Activated effector memory CD4-positive, alpha-beta T cell treated with anti-CD3 and anti-CD28 coated beads, Interleukin-2, amount 50 U/mL, for 16 hours (primary cell): ENCODE measurements at places on chromosomes 16 and 17.
A peak's percentile ranks its signal among the peaks of the same experiment; 100 is the strongest.

DNA sequence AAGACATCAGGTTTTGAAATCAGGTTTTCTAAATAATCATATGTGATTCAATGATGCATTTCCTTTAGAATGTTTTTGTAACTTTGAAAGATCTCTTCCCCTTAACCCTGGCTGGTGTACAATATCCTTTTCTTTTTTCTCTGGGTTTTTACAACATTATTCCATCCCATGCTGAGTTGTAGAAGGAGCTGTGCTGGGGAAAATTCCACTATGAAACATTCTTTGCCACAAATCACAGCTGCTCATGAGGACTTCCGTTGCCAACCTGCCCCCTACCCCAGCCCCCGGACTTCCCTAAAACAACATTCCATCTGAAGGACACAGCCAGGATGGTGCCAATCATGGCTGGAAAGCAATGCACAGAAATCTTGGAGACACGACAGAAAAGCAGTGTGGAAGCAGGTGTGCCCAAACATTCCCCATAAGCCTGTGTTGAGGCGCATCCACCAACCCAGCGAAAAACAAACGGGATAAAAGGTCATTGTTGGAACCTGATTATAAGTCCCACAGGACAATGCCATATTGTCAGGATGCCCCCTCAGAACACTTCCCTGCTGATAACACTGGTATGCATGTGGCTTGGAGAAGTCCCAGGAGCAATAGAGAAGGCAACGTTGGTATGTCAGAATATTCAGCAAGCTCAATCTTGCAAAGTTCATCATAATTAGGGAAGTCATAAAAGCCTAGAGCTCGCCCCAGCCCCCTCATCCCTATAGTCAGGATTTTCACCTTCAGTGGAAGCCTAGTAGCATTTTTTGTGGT is 475.0 kb downstream of the HS3ST3B1 start:
- no peak for DNase-seq

- no peak for DNase-seq
Measured at GRCh38 chr17:17411692-17412091, 65.1 kb upstream of the MED9 start.

DNA sequence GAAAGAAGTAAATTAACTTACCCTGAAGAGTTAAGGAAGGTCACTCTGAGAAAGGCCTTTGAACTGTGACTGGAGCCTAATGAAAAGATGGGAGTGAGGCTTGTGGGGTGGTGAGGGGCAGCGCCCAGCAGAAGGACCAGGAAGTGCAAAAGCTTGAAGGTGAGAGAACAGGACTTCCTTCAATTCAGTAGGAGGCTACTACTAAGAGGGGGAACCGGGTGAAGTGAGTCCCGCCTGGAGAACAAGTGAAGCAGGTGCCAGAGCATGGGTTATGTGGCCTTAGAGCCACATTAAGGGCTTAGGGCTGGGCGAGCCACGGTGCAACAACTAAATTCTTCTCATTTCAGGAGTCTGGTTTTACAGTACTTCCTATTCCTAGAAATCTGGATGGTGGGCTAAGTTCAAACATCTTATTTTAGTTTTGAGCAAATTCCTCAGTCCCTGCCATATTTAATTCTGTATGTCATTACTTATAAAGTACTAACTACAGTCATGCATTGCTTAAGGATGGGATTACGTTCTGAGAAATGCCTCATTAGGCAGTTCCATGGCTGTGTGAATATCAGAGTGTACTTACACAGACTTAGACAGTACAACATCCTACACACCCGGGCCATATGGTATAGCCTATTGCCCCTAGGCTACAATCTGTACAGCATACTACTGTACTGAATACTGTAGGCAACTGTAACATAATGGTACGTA is 5.1 kb downstream of the CFAP20 start:
- DNase-seq = no peak

GRCh38 chr17:81910840-81911276 is 341 bp downstream of the PCYT2 start:
- DNase-seq = no peak

DNA sequence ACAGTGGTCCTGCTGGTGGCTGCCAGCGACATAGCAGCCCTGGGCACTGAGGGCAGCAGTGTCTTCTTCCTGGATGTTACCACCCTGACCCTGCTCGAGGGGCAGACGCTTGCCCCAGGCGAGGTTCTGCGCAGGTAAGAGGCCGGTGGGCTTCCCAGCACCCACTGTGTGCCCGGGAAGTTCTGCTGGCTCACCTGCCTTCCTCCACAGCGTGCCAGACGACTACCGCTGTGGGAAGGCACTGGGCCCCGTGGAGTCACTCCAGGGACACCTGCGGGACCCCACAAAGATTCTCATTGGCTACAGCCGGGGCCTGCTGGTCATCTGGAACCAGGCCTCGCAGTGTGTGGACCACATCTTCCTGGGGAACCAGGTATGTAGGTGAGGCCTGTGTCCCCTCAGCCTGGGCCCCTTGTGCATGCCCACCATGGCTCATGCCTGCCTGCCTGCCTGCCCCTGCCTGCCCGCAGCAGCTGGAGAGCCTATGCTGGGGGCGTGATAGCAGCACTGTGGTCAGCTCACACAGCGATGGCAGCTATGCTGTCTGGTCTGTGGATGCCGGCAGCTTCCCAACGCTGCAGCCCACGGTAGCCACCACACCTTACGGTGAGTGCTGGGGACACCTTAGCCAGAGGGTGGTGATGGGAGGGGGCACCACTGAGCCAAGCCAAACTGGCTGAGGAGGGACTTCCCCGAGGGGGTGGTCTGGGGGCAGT is 8.5 kb downstream of the LLGL1 start:
- no peak for DNase-seq

DNA sequence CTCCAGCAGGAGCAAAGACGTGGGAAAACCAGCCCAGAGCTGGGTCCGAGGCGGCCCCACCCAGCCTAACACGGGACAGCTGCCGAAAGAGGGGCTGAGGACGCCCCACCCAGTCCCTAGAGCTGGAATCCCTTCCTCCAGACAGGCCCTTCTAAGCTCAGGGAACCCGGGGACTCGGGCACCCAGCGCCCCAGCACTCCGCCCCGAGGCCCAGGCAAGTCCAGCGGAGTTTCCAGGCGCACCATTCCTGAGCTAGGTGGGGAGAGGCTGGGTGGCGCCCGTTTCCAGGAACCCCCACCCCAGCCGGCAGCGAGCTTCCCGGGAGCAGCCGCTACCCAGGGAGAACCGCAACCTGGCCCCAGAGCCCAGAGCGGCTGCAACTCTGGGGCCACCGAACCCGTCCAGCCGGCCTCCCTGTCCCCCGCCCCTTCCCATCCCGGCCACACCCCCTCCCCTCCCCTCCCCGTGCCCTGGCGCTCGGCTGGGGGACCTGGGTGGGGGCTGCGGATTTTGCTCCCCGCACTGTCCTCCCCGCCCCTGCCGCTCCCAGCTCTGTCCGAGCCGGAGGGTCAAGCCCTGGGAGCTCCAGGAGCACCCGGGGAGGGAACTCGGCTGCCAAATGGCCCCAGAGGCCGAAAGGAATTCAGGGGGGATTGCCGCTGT is 536 bp downstream of the TMC6 start:
- DNase-seq = peak; percentile 75

DNA sequence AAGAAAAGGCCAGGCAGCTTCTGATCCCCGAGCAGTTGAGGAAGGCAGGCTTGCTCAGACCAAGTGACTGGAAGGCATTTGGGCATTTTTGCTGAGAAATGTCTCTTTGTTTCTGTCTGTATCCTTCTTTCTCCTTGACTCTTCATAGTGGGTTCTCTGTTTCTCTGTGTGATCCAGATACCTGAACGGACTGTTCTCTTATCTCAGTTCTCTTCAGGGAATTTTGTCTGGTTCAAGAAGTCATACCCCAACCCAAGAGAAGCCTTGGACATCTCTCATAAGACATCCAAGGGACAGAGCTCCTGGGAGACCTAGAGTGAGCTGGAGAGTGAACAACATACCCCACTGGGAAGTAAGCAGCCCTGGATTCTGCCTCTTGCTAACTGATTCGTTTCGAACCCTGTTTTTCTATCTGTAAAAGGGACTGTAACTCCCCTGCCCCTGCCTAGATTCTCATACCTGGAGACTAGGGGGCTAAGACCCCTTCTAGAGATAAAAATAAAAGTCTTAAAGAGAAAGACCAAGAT is 541 bp downstream of the CCL3 start:
- no peak for DNase-seq

GRCh38 chr16:4461250-4462085 is 13.0 kb downstream of the NMRAL1 start:
- DNase-seq = no peak

- DNase-seq = peak; percentile 93
Measured at GRCh38 chr16:83826146-83826913, 18.6 kb downstream of the HSBP1 start.

- no peak for DNase-seq
Measured at GRCh38 chr16:2775131-2775716, 1.9 kb downstream of the ELOB start.

DNA sequence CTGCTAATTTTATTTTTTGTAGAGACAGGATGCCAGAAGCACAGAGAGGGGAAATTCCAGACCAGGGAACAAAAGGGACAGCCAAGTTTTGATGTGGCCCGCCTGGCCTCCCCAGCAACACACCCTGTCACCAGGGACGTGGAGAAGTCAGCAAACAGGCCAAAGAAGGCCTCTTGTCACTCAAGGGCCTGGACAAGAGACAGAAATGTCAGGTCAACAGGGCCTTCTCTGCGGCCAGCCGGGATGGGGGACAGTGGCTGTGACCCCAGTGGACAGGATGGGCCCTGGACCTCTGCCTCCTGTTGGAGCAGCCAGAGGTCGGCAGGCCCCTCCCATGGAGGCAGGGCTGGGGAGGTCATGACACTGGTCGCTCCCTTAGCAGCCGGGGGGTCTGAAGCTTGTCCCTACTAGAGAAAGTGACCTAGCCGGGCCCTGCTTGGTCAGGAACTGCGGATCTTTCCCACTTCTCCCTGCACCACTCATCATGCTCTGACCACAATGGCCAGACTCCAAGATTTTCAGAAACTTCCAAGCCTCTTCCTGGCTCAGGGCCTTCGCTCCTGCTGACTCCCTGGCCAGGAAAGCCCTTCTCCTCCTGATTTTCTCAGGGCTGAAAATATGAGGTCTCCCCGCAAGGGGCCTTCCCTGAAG is 9.2 kb upstream of the TVP23A start:
- DNase-seq = no peak

DNA sequence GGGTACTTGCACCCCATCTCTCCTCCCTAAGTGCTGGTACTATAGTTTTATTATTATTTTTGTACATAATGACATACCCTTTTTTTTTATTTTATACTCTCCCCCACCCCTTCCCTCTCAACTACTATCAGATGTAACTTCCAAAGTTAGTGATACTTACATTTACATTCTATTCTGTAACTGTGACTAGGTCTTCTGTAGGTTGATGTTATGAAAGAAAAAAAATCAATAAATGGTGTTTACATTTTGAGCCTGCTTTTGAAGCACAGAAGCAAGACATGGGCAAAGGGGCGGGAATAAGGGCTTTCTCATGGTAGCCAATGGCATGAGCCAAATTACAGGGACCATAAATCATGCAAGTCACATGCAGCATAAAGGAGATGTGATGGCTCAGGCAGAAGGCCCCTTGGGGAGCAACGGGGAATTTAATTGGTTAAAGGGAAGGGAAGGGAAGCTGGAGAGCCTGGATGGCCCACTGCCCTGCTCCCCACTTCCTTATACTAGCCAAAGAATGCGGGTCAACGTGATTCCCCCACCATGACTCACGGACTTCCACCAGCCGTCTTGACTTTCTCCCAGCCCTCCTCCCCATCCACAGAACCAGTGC is 2.4 kb upstream of the ACSF2 start:
- DNase-seq = no peak

DNA sequence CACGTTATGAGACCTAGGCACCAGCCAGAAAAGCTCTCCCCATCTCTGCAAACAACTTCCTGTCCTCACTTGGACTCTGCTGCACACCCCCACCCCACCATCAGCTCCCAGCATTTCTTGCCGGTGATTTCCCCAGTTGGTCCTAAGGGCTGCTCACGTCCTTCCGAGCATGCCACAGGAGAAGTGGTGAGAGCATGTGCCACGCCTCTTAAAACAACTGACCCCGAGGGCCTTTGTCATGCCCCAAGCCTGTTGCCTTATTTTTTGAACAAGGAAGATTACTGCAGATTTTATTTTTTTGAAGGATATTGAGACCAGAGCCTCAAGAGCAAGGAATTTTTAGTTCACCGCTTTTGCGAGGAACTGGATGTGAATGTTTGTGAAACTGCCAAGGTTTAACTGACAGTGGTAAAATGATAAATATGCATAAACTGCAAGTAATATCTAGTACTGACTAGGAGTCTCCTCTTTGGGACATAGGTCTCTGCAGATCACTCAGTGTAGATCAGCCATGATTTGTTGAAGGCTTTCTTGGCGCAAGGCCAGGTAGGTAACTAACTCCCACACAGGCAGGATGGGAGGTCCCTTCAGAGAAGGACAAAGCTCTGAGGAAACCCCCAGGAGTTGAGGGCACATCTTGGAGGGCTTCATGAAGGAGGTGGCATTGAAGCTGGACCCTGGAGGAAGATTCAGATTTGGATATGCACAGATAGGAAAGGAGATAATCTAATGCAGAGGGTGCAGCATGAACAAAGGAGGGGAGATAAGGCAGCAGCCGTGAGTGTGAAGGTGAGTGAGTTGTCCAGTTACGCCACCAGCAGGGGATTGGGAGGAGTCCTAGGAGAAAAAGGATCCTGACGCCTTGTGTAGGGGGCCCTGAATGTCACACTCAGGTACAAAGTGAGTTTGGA is 44.7 kb downstream of the TMEM132E start:
- no peak for DNase-seq

GRCh38 chr16:67673712-67674580 is 7.3 kb downstream of the C16orf86 start:
- no peak for DNase-seq

GRCh38 chr17:11140043-11140442 is 101.0 kb upstream of the SHISA6 start:
- no peak for DNase-seq

DNA sequence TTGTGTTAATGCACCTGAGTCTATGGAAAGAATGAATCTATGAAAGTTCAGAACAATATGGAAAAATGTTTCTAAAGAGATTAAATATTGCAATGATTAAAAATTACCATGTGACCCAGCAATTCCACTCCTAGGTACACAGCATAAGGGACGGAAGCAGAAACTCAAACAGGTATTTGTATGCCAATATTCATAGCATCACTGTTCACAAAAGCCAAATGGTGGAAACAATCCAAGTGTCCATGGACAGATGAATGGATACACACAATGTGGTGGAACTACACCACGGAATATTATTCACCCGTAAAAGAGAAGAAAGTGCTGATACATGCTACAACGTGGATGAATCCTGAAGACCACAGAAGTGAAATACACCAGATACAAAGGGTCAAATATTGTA is 37.7 kb downstream of the VPS53 start:
- no peak for DNase-seq

DNA sequence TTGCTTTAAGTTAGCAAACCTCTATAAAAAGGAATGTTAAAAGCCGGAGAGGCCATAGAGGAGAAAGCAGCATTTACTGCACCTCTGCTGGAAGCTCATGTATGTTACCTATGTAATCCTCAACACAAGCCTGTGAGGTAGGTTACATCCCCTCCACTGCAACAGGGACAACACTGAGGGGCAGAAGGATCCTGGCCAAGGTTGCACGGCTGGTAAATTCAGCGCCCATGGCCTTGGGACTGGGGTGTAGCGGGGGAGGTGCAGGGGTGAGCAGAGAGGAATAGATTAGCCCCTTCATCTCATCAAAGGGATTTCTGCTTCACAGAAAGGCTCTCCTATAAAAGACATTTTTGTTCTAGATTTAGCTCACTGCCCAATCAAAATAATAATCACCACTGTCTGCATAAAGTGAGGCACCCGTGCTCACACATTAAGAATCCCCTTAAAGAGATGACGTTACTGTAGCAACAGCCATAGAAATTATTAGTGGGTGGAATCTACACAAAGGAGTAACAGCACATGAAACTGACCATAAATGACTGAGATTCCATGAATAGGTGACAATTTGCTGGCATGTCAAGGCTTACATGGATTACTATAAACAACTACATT is 3.3 kb downstream of the ZCCHC14 start:
- DNase-seq = no peak
